ENCODE measurements at places on chromosomes 1 and 21. TPM values are rescaled to one million over a fixed set of nuclear protein-coding genes. Genes with fewer than 3 reads are reported as not detected.
A peak's percentile ranks its signal among the peaks of the same experiment; 100 is the strongest.

The ASCL5 gene
- total RNA-seq: not detected

GRCh38 chr1:175154629-175155472, 37.7 kb downstream of the KIAA0040 start:
- H3K36me3 ChIP-seq: no peaks in the 10 kb centered on the region
- no peak overlapping the region for H3K27ac ChIP-seq
- no peak overlapping the region for H3K4me3 ChIP-seq
- peak; percentile 42 for DNase-seq
- H3K4me1 ChIP-seq: no peaks in the 10 kb centered on the region

- no peaks in the 10 kb centered on the region for H3K27me3 ChIP-seq
- H3K4me1 ChIP-seq: peaks cover 24% of the 10 kb centered on the region
- H3K27ac ChIP-seq: peak within 1 kb of the TSS; percentile 97
These were observed at the start of gene GPN2 for GRCh38 chr1:26889551-26890466. Gene GPN2, minus strand, starts transcription at chr1:26890283. Its CDS starts 187 bp downstream, at chr1:26890096.

DNA sequence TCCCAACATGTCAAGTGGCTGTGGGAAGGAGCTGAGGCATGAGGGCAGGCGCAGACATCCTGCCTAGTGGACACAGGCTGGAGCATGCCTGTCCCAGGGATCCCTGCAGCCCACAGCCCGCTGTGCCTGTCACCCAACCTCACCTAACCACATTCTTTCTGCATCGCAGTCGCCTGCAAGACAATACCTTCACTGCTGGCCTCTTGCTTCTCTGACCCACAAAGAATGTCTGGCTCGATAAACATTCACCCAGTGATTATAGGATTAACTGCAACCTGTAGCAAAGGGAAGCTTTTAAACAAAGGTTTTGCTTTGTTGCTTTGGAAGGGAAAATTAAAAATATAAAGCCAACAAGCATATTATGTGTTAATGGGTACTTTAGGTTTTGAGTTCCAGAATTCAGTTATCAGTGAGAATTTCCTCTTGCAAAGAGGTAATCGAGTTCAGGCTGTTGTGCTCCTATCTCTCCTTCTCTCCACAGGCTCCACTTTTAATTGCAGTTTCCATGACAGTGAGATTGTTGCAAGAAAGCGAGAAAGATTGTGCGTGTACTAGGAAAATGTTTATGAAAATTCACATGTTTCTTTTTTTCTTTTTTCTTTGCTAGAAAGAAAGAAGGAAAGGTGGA, 40.0 kb upstream of the ZNF648 start:
- H3K27me3 ChIP-seq: no peaks in the 10 kb centered on the region
- no peak for DNase-seq
- peaks cover 14% of the 10 kb centered on the region for H3K36me3 ChIP-seq
- H3K4me1 ChIP-seq: peaks cover 27% of the 10 kb centered on the region
- H3K4me3 ChIP-seq: peak overlapping the region; percentile 1
- H3K27ac ChIP-seq: peak overlapping the region; percentile 98

DNA sequence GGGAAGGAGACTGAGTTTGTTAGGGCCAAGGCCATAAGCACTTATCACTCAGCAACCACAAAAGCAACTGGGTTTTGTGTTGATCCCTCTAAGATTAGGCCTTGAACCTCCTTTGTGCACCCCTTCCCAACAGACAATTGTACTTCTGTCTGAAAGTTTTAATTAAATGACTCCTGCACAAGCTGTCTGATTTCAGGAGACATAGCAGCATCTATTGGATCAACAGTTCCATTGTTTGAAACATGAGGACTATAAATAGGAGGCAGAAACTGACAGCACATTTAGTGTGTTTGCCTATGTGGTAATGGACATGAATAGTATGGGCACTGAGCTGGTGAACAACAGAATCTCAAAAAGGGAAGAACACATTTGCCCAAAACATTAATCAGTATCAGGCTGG, 167.3 kb upstream of the KCNJ6 start:
- H3K4me3 ChIP-seq: no peak overlapping the region
- DNase-seq: no peak
- H3K27me3 ChIP-seq: peaks cover 3% of the 10 kb centered on the region
- H3K36me3 ChIP-seq: no peaks in the 10 kb centered on the region

GRCh38 chr1:179881642-179882252, 338 bp upstream of the TOR1AIP1 start:
- H3K4me1 ChIP-seq: peaks cover 36% of the 10 kb centered on the region
- no peak for DNase-seq
- H3K27ac ChIP-seq: peak overlapping the region; percentile 100
- no peaks in the 10 kb centered on the region for H3K27me3 ChIP-seq
- H3K4me3 ChIP-seq: peak overlapping the region; percentile 91

The HES5 gene
- total RNA-seq: not detected

GRCh38 chr1:205014783-205015182, 28.2 kb upstream of the CNTN2 start:
- peaks cover 28% of the 10 kb centered on the region for H3K4me1 ChIP-seq
- no peak for DNase-seq
- H3K4me3 ChIP-seq: no peak overlapping the region

DNA sequence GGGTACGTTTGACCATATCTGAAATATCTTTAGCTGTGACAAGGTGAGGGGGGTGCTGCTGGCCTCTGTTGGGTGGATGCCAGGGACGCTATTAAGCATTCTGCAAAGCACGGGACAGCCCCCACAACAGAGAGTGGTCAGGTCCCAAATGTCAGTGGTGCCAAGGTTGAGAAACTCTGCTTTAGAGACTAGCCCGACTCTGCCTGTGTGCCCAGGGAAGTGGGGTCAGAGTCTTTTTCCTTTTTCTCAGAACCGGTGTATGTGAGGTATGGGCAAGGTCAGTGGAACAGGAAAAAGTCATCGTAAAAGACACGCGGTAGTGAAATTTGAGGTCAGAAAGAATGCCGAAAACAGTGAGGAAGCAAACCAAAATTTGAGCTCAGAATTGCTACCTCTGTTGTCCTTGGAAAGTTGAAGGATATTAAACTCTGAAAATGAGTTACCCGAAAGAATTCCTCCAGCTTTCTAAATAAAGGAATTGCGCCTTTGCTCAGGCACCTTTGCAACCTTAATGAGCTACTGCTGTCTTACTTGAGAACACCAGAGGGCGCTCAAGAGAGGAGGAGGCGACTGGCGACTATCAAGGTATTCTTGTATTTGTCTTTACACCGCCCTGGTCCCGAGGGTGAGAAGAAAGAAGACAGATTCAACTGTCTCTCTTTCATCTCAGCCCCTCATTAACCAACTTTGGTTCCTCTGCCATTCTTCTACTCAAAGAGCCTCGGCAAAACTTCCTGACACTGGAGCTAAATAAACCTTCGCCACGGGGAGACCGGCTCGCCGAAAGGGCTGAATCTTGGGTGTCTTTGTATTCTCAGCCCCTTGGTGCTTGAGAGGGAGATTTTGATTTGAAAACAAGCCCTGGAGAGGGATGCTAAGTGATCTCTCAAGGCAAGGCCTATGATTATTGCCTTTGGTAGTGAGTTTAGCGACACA, 85.4 kb upstream of the OLIG2 start:
- H3K4me3 ChIP-seq: no peak overlapping the region
- H3K36me3 ChIP-seq: no peaks in the 10 kb centered on the region
- no peak overlapping the region for H3K27ac ChIP-seq
- H3K27me3 ChIP-seq: peaks cover 32% of the 10 kb centered on the region

GRCh38 chr1:159505676-159506075, 30.1 kb downstream of the OR10J5 start:
- no peaks in the 10 kb centered on the region for H3K4me1 ChIP-seq
- no peak overlapping the region for H3K27ac ChIP-seq
- H3K27me3 ChIP-seq: no peaks in the 10 kb centered on the region
- H3K4me3 ChIP-seq: no peak overlapping the region
- H3K36me3 ChIP-seq: peaks cover 5% of the 10 kb centered on the region
- no peak for DNase-seq

The C4BPA gene
- 0.16 TPM for total RNA-seq

The LYPLAL1 gene
- total RNA-seq: 35.3 TPM

DNA sequence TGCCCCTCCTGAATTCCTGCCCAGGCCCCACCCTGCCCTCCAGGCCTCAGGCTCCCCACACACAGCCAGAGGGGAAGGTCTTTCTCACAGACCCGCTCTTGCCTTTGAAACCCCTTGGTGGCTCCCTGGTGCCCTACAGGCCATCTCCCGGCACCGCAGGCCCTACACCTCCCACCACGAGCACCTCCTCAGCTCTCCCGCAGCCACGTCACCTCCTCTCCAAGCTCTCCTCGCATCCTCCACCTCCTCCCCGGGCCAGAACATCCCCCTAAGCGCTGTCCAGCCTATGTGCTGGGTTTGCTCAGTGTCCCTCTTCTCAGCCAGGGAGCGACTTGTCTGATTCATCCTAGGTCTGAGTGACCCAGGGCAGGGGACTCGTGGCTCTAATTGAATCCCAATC, 66.4 kb downstream of the DMRTB1 start:
- no peaks in the 10 kb centered on the region for H3K36me3 ChIP-seq
- H3K27me3 ChIP-seq: peaks cover 20% of the 10 kb centered on the region
- no peak overlapping the region for H3K4me3 ChIP-seq
- DNase-seq: no peak
- peak overlapping the region; percentile 80 for H3K27ac ChIP-seq

DNA sequence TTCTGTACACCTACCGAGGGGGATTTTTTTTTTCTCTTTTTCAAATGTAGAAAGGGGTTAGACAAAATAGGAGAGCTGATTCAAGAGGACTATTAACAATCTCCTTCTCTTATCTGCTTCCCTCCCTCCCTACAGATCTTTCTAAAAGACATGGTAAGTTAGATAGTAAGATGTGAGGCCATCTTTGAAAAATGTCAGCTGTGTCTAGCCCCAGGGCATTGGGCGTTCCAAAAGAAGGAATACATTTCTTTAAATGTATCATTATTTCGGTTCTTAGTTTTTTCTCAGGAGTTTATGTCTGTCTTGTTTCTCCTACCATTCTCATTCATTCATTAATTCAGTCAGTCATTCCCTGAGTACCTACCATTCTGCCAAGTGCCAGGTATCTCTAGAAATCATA, 27.2 kb downstream of the BCL9 start:
- DNase-seq: no peak
- H3K27me3 ChIP-seq: no peaks in the 10 kb centered on the region
- no peak overlapping the region for H3K4me3 ChIP-seq
- H3K27ac ChIP-seq: no peak overlapping the region

- no peak for DNase-seq
- H3K4me3 ChIP-seq: no peak overlapping the region
- H3K27me3 ChIP-seq: no peaks in the 10 kb centered on the region
These were observed 425.0 kb downstream of the SMYD3 start for GRCh38 chr1:246081856-246082668.

GRCh38 chr1:175803413-175803812, 60.0 kb upstream of the TNR start:
- H3K27me3 ChIP-seq: peaks cover 11% of the 10 kb centered on the region
- H3K4me3 ChIP-seq: no peak overlapping the region
- no peaks in the 10 kb centered on the region for H3K4me1 ChIP-seq
- no peak for DNase-seq

The ELF3 gene
- total RNA-seq: 112 TPM

- no peak overlapping the region for H3K27ac ChIP-seq
- H3K4me1 ChIP-seq: peaks cover 2% of the 10 kb centered on the region
- H3K27me3 ChIP-seq: no peaks in the 10 kb centered on the region
- H3K4me3 ChIP-seq: no peak overlapping the region
- no peak for DNase-seq
- no peaks in the 10 kb centered on the region for H3K36me3 ChIP-seq
These were observed 30.3 kb downstream of the SMYD3 start for GRCh38 chr1:246476771-246477170.

- H3K4me3 ChIP-seq: no peak overlapping the region
- no peaks in the 10 kb centered on the region for H3K36me3 ChIP-seq
- peaks cover 7% of the 10 kb centered on the region for H3K4me1 ChIP-seq
- H3K27ac ChIP-seq: no peak overlapping the region
- H3K27me3 ChIP-seq: no peaks in the 10 kb centered on the region
These were observed 10.8 kb upstream of the PHACTR4 start for GRCh38 chr1:28358716-28359115.

- no peak overlapping the region for H3K4me3 ChIP-seq
- peaks cover 43% of the 10 kb centered on the region for H3K27me3 ChIP-seq
- DNase-seq: no peak
These were observed 91.0 kb upstream of the KCNA3 start for GRCh38 chr1:110765640-110766335.
